Progenitor cell of endocrine pancreas (in vitro differentiated cells): ENCODE measurements at places on chromosomes 3 and 15. TPM values are rescaled to one million over a fixed set of nuclear protein-coding genes. Genes with fewer than 3 reads are reported as not detected.

- DNase-seq, result no peak
Observed at GRCh38 chr3:114716916-114717315, 423.1 kb downstream of the TIGIT start.

DNA sequence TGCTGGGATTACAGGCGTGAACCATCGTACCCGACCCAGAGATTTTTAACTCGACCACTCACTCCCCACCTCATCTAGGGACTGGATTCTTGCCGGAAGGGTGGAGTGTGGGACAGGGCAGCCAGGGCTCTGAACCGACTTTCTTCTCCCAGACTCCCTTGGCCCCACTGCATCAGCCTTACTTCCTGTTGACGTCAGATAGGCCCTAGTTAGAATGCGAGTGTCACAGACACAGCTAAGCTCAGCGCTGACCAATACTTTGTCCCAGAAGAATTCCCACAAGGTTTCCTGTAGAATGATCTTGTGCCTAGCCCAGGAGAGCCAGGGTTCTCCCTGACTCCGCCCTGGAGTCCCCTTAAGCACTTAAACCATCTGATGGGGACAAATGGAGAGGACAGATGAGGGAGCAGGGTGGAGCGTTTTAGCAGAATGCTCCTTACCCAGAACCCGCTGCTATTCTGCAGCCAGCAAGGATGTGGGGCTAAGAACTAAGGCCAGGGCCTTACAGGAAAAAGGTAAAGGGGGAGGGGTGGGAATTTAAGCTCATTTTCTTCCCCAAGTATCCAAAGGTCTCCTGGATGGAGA lies 5.8 kb upstream of the TUSC2 start:
- no peak for DNase-seq

GRCh38 chr3:171797265-171797679 lies 13.0 kb downstream of the PLD1 start:
- no peak for DNase-seq

- no peak for DNase-seq
Observed at GRCh38 chr3:106114848-106115247, 246.0 kb upstream of the CBLB start.

GRCh38 chr3:146343551-146343950 lies 92.6 kb upstream of the PLSCR4 start:
- DNase-seq, result no peak

PPM1L gene
- 29.8 and 30.1 TPM in 2 replicates for total RNA-seq
